ENCODE measurements at places on chromosomes 1 and 21. TPM values are rescaled to one million over a fixed set of nuclear protein-coding genes. Genes with fewer than 3 reads are reported as not detected.

- no peak for DNase-seq
These were observed 36.2 kb upstream of the ACTRT2 start for GRCh38 chr1:2985067-2985561.

PLA2G2E gene
- total RNA-seq, result not detected

- DNase-seq, result no peak
These were observed 1009.9 kb downstream of the PLA2G4A start for GRCh38 chr1:187838335-187839293.

ERG gene
- total RNA-seq, result not detected

SPRR2G gene
- total RNA-seq, result not detected

DNA sequence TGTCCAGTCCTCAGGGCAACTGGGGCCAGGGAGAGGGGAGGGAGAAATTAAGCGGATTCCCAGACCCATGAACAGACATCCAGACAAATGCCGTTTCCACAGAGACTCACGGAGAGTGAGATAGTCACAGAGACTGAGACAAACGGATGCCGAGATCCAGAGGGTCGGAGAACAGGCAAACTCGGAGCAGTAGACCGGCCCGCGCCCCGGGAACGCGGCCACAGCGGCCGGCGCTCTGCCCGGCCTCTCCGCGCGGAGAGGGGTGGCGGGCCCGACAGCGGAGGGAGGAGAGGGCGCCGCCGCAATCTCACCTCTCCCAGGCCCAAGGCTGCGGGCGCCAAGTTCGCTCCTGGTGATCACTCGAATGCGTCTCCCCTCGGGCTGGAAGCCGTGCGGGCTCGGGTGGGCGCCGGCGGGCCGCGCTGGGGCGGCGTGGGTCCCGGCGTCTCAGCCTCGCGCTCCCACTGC lies 831 bp upstream of the FOXD2 start:
- DNase-seq, result peak; percentile 29

GRCh38 chr21:38220270-38220737 lies 36.5 kb upstream of the KCNJ15 start:
- no peak for DNase-seq

- no peak for DNase-seq
These were observed 117.3 kb downstream of the UCHL5 start for GRCh38 chr1:192941722-192942411.

GRCh38 chr1:30452925-30453324 lies 270.5 kb downstream of the MATN1 start:
- no peak for DNase-seq

GRCh38 chr1:59505596-59506028 lies 208.7 kb downstream of the FGGY start:
- no peak for DNase-seq

GRCh38 chr1:234149217-234149616 lies 224.0 kb upstream of the COA6 start:
- peak; percentile 75 for DNase-seq

ACTN2 gene
- under 0.01 TPM for total RNA-seq

DNA sequence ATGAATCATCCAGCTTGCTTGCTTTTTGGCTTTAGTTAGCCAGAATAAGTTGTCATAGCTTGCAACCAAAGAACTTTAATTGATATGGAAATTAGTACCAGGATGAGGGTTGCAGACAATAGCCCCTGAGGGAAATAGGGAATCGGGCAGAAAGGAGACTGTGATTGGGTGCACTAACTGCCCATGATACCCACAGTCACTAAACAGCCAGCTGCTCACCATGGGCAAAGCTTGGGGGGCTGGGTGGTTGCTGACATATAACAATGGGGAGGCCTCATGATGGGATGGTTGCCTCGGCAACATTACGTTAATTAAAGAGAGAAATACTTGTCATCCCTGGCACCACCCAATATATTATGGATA lies 17.8 kb upstream of the PLA2G2E start:
- no peak for DNase-seq

CCDC18 gene
- 7.3 TPM for total RNA-seq

- DNase-seq, result peak; percentile 72
These were observed 40.5 kb upstream of the AKT3 start for GRCh38 chr1:243890576-243890975.

- no peak for DNase-seq
These were observed 1.7 kb upstream of the MRPS15 start for GRCh38 chr1:36465731-36466369.

CELA2B gene
- total RNA-seq, result not detected

TCHHL1 gene
- total RNA-seq, result not detected

ALX3 gene
- total RNA-seq, result not detected

VANGL2 gene
- 0.28 TPM for total RNA-seq

- peak; percentile 41 for DNase-seq
These were observed at the start of gene SH2D2A for GRCh38 chr1:156816561-156817328. TSS of gene SH2D2A (minus strand) at chr1:156816848. CDS start at chr1:156816708, 140 bp downstream.

DNA sequence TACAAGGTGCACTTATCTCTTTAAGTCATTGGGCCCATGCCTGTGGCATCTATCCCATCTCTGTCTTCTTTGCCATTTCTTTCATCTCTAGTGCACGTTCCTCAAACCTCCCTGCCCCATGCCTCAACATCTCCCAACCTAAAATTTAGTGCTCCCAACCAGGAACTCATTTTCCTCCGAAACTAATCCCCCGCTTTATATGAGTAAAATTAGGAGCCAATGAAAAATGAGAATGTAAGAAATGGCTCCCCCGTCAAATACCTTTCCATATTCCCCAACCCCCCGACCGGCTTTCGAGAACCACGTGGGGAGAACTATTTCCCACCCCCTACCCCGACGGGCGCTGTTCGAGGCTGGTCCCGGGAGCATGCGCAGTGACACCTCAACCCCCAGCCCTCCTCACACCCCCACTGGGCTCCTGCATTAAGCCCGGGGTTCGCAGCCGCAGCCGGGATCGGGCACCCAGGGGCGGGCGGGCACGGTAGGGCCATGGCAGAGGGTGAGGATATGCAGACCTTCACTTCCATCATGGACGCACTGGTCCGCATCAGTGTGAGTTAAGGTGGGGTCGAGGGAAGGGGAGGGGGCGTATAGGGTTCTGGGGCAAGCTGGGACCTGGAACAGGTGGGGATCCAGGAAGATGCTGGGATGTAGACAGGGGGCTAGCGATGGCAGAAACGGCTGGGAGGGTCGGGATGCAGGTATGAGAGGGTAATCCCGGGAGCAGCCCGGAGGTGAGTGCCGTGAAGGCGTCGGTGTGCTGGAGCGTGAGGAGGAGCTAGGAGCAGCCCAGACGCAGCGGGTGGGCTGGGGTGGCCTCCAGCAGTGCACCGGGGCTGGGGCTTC lies at the start of gene TRIM46:
TRIM46 (plus strand) TSS at position 372 of the 846 bp plus-strand sequence; CDS start at position 490, 118 bp downstream.
- peak; percentile 34 for DNase-seq

OVAAL gene
- not detected for total RNA-seq

DNA sequence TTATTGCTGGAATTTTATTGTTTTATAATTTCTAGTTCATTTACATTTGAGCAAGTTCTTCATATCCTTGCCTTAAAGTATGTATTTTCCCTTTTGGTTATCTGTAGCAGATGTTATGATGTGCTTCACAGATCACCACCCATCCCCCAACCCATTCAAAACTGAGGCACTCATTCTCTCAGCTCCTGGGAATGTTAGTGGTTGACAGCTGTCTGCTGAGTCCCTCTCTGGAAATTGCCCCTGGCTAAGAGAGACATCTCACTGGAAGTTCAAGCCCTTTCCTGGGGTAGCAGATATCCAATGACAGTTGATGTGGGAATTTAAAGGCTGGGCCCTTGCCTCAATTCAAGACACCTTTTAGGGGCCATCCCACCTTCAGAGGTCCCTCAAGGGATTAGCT lies 4.3 kb upstream of the DPYD start:
- no peak for DNase-seq

DNA sequence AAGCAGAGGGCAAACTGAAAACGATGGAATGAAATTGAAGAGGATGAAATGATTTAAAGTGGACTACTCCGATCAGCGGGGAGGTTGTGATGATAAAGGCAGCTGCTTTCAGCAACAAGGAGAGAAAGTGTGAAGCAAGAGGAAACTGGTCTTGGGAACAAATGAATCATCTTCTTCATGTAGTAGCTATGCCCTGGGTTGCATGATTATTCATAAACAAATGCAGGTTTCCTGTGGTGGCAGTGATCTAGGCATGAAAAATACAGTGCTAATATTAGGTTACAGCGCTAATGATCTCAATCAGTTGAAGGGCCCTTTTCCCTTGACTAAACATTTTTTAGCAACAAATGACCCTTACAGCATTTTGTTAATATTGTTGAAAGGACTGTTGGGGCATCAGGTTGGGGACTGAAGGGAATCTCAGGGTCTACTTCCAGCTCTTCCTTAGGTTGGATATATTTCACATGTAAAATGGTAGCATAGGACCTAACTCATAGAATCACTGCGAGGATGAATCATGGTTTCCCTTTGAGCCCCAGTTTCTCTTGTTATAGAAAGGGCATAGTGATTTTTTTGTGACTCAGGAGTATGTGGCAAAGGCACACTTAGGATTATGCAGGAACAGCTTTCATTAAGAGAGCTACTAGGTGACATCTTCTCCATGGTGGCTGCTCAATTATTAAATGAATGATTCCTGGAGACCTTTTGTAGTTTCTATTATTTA lies 1.9 kb upstream of the ZFYVE9 start:
- peak; percentile 88 for DNase-seq

NBPF20 gene
- 3.1 TPM for total RNA-seq

DNA sequence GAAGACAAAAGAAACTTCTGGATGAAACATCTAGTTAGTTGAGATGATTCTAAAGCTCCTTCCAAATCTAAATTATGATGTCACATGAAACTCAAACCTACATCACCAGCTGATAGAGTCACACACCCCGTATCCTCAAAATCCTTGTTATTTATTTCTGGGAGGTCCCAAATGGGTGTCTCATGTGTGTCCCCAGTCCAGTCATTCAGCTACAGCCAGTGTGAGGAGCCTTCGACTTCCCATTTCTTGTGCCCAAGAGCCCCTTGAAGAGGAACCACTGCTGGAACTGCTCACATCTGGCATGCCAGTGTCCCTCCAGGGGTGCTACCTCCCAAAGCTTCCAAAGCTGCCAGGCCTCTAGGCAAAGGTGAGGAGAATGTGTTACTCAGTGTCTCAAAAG lies 32.5 kb upstream of the KCNA3 start:
- DNase-seq, result no peak

DNA sequence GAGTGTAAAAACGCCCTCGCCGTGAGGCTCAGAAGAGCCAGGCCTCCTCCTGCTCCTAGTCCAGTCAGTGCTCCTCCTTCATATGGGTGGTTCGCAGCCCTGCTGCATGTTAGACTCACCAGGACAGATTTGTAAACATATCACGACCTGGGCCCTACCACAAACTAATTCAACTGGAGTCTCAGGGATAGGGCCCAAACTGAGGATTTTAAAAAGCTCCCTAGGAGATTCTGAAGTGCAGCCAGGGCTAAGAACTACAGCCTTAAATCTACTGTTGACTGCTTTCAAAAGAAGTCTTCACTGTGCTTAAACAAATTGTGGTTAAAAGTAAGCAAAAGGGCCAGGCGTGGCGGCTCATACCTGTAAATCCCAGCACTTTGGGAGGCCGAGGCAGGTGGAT lies 57.0 kb downstream of the CAMTA1 start:
- peak; percentile 7 for DNase-seq

DNA sequence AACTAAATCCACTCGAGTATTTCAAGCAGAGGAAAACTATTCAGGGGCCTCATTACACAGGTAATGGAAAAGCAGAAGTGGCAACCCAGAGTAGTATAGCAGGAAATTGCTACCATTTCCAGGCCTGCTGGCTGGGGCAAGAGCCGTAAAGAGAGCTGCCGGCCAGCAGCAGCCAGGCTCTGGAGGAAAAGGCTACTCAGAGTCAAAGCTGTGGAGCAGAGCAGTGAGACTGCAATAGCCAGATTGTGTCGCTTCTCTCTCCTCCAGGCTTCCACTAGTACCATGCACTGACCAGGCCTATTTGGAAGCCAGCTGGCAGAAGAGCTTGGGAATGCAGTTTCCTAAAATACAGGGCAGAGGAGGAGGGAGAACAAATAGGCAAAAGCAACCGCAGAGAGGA lies 155.5 kb downstream of the OMA1 start:
- DNase-seq, result no peak

DNA sequence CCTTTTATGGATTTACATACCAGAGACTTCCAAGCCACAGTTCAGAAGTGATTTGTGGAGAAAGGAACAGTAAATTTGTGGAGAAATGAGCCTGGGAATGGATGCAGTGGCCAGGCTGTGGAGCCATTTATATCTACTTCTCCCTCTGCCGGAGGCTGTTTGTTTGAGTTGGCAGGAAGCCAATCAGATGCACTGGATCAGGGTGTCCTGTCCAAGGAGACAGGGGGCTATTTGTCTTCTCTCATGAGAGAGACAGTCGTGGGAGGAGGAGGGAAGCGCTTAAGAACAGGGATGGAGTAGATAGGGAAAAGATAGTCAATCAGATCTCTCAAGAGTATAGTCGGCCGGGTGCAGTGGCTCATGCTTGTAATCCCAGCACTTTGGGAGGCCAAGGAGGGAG lies 2.8 kb upstream of the HAPLN2 start:
- peak; percentile 45 for DNase-seq

GRCh38 chr1:52928015-52928404 lies 934 bp downstream of the SCP2 start:
- DNase-seq, result peak; percentile 27

- no peak for DNase-seq
These were observed 2.4 kb downstream of the RPS6KC1 start for GRCh38 chr1:213053455-213053854.

FAM72D gene
- total RNA-seq, result 0.72 TPM

DNA sequence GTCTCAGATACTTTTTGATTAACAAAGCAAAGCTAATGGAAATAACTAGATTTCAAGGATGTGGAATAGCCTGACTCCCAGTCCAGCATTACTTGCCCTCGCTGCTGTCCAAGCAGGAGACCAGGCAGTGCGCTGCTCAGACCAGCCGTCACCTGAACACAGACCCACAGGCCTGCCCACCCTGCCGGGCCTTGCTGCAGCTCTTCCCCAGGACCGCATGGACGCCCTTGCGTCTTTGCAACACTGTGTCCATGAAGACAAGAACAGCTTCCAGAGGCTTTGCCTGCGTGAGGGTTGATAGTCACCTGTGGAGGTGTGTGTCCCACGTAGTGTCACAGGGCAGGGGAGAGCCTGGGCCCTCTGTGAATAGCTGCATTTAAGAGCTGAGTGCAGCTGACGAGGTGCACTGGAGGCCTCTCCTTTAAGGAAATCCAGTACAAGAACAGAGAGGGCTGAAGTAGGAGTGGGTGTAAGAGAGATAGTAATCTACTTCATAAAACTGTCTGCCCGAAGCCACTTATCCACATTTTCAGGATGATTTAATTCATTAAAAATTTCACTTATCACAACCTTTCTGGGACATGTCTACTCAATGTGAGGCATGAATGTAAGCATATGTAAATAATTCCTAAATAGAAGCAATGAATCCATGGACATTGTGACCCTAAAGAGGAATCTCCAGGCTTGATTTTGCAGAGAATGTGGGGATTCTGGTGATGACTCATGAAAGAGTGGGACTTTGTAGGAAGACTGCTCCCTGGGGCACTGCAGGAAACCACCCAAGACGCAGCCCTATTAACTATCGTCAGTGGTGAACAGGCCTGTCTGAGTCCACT lies 176.2 kb upstream of the RAB4A start:
- DNase-seq, result peak; percentile 7

DNA sequence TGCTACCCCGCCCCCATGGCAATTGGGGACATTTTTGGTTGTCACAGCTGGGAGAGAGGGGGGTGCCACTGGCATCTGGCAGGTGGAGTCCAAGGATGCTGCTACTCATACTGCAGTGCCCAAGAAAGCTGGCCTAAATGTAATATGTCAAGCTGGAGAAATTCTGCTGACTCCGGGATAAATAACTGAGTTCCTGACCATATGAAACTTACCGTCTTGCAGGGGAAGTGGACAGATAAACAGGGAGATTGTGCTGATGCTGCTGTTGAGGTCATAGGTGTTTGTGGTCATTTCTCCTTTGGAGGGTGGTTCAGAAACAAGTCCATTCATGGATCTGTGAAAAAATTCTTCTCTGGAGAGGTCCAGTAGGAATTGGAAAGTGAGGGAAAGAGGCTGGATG lies 54.4 kb downstream of the KAZN start:
- DNase-seq, result no peak

AKR7A3 gene
- under 0.01 TPM for total RNA-seq

SPRR2B gene
- not detected for total RNA-seq
